ENCODE measurements at places on chromosomes 11 and 22. TPM values are rescaled to one million over a fixed set of nuclear protein-coding genes. Genes with fewer than 3 reads are reported as not detected.

GRCh38 chr22:26679003-26679629, 21.7 kb downstream of the MIAT start:
- peaks cover 6% of the 10 kb centered on the region for H3K36me3 ChIP-seq
- H3K27ac ChIP-seq: no peak overlapping the region
- DNase-seq: peak; percentile 87

- no peak overlapping the region for H3K27ac ChIP-seq
- no peaks in the 10 kb centered on the region for H3K36me3 ChIP-seq
- no peak for DNase-seq
- H3K27me3 ChIP-seq: peaks cover 6% of the 10 kb centered on the region
- H3K4me3 ChIP-seq: no peak overlapping the region
- no peaks in the 10 kb centered on the region for H3K4me1 ChIP-seq
Observed at GRCh38 chr11:70226967-70227366, 23.9 kb downstream of the FADD start.

DNA sequence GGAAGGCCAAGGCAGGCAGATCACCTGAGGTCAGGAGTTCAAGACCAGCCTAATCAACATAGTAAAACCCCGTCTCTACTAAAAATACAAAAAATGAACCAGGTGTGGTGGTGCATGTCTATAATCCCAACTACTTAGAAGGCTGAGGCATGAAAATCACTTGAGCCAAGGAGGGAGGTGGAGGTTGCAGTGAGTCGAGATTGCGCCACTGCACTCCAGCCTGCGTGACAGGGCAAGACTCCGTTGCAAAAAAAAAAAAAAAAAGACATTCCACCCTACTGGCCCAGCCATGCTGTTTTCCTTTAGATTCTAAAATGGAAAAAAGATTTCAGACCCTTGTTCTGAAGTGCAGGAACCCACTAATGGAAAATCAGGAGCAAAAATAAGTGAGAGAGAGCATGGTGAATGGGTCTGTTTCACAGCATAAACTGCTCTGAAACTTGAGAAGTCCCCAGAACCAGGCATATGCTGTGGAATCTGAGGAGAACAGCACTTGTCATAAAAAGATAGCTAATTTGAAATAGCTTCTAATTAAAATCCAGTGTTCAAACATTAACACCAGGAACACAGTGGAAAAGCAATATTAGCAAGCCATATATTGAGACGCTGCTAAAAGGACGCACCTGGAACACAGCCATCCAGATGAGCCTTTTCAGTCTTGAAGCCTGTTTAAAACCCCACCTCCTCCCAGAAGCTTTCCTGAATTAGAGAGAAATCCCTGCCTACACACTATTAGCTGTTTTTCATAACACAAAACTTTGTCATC, 66.3 kb upstream of the CHRM4 start:
- DNase-seq: no peak
- H3K36me3 ChIP-seq: no peaks in the 10 kb centered on the region
- H3K27ac ChIP-seq: no peak overlapping the region

DNA sequence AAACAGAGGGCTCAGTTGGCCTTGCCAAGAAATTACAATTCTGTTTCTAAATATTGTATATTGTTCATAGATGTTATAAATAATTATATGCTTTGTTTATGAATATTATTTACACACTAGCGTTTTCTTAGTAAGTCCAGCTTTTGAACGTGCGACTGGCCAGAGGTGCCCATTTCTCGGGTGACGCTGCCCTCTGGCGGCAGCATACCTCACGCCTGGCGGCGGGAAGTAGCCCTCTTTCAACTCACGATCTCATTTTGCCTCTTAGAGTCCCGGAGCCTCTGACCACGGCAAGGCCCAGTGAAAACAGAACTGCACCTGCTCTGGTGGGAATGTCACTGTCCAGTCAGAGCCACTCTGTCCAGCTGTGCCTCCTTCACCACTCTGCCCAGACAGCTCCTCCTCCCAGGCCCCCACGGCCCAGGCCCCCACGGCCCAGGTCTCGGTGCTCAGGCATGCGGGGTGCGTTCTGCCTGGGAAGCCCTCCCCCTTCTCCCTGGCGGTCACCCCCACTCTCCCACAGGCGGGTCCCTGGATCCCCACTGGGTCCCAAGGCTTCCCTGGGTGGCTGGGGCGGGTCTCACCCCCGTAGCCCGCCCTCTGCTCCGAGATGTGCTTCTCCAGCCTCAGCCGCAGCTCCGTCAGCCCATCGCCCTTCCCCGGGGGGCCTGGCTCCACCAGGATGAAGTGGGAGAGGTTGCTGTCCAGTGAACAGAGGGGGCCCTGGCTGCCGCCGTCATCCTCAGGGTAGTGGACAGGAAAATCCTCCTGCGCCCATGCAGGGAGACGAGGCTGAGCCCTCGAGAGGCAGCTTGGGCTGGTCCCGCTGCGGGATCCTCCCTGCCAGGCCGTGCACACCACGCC, 19.3 kb downstream of the TSSC4 start:
- no peaks in the 10 kb centered on the region for H3K36me3 ChIP-seq
- H3K27me3 ChIP-seq: no peaks in the 10 kb centered on the region
- H3K27ac ChIP-seq: no peak overlapping the region
- no peak overlapping the region for H3K4me3 ChIP-seq
- DNase-seq: peak; percentile 81
- H3K4me1 ChIP-seq: no peaks in the 10 kb centered on the region

DNA sequence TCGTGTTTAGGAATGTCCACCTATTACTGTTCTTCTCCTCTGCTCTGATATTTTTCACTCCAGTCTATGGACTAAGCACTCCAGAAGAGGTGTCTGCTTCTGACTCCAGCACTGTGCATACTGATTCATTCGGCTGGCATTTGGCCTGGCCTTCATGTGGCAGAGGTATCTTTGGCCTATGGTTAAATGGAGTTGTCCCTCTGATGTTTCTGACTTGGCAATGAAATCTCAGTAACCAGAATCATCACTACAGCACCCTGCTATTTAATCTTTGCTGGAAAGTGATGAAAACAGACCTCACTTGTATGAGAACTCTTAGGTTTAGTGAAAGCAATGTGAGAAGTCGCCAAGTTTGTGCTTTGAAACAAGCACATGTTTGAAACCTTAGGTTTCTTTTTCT, 155.2 kb downstream of the MAML2 start:
- peaks cover 56% of the 10 kb centered on the region for H3K4me1 ChIP-seq
- H3K36me3 ChIP-seq: peaks cover 7% of the 10 kb centered on the region
- no peaks in the 10 kb centered on the region for H3K27me3 ChIP-seq

DNA sequence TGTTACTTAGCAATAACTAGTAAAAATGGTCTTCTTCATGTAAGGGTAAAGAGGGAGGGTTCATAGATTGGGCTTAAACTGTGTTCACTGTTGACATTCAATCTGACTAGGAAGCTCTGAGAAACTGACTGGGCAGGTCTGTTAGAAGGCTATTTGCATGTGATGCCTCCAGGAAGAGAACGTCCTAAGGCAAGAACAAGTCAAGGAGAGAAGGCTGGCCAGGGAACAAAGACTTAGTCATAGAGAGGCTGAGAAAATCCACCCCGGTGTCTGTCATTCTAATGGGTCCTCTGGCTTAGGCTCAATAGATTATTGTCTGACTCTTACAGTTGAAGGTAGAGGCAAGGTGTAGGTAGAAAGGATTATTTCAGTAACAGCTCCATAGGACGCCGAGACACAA, 50.3 kb upstream of the CD44 start:
- H3K4me1 ChIP-seq: peaks cover 15% of the 10 kb centered on the region
- peaks cover 2% of the 10 kb centered on the region for H3K36me3 ChIP-seq
- H3K27me3 ChIP-seq: no peaks in the 10 kb centered on the region
- H3K27ac ChIP-seq: no peak overlapping the region
- DNase-seq: no peak
- H3K4me3 ChIP-seq: no peak overlapping the region

DNA sequence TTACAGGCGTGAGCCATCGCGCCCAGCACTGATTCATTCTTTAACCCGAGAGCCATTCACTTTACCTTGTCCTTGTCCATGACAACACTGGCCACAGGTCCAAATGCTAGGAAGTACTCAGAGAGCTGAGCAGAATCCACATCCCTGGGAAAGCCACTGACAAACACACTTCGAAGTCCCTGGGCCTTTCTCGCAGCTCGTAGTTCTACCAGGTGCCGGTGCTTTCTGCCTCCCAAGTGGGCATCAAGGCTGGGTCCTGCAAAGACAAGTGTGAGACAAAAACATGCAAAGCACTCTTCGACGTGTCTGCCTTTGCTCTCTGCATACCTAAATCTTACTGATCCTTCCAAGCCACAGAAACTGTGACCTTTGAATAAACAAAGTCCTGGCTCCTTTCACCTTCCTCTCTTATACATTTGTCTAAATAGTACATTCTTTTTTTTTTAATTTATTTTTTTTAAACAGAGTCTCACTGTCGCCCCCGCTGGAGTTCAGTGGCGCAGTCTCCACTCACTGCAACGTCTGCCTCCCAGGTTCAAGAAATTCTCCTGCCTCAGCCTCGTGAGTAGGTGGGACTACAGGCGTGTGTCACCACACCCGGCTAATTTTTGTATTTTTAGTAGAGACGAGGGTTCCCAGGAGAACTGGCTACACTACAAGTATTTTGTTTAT, 2.2 kb downstream of the TUT1 start:
- peaks cover 32% of the 10 kb centered on the region for H3K4me1 ChIP-seq
- H3K27ac ChIP-seq: peak overlapping the region; percentile 57
- no peak for DNase-seq
- H3K27me3 ChIP-seq: no peaks in the 10 kb centered on the region
- peak overlapping the region; percentile 72 for H3K4me3 ChIP-seq

DNA sequence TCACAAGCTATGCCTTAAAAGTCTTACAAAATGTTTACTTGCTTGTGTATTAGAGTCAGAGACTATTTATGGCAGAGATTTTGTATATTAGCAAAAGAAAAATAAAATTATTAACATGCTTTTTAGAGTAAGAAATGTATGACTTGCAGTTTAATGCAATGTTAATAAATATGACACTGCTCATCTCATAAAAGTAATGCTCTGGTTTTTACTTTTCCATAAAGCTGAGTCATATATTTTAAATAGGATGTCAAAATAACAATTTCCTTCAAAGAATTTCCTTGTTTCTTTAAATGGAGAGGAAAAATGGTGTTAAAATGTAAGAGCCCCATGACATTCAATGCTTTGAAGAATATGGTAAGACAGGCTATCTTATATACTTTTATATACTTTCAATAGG, 16.3 kb upstream of the RDX start:
- H3K27me3 ChIP-seq: no peaks in the 10 kb centered on the region
- no peak for DNase-seq
- no peaks in the 10 kb centered on the region for H3K36me3 ChIP-seq
- H3K4me3 ChIP-seq: no peak overlapping the region
- no peak overlapping the region for H3K27ac ChIP-seq
- H3K4me1 ChIP-seq: peaks cover 32% of the 10 kb centered on the region

DNA sequence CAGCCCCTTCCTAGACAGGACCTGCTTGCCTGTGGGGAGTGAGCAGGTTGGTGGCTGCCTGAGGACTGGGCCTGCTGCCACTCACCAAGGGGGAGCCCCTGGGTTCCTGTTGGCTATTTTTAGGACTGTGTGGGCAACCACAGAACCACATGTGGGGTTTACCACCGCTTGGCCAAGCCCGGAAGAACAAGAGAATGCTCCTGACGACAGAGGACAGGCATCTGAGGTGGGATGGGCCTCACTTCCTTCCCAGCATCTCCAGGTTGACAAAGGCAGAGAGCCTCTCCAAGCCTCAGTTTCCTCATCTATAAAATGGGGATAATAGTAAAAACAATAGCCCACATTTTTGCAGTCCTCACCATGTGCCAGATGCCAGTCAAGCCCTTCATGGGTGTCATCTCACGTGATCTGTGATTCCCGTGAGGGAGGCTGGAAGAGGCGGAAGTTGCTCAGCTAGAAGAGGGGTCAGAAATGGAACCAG, 43.6 kb downstream of the LRRC32 start:
- H3K27ac ChIP-seq: no peak overlapping the region
- H3K4me1 ChIP-seq: peaks cover 13% of the 10 kb centered on the region
- H3K36me3 ChIP-seq: no peaks in the 10 kb centered on the region
- no peak overlapping the region for H3K4me3 ChIP-seq
- no peaks in the 10 kb centered on the region for H3K27me3 ChIP-seq

- no peak overlapping the region for H3K27ac ChIP-seq
- no peak for DNase-seq
- H3K27me3 ChIP-seq: peaks cover 14% of the 10 kb centered on the region
- H3K4me3 ChIP-seq: no peak overlapping the region
Observed at GRCh38 chr11:33362051-33362910, 105.1 kb downstream of the HIPK3 start.

- H3K27ac ChIP-seq: no peak overlapping the region
- no peak for DNase-seq
- peak overlapping the region; percentile 31 for H3K4me3 ChIP-seq
- H3K4me1 ChIP-seq: peaks cover 20% of the 10 kb centered on the region
- H3K27me3 ChIP-seq: no peaks in the 10 kb centered on the region
- H3K36me3 ChIP-seq: no peaks in the 10 kb centered on the region
Observed at GRCh38 chr22:23850136-23850611, 7.5 kb upstream of the SLC2A11 start.

GRCh38 chr22:50545522-50546325, at the start of gene KLHDC7B:
KLHDC7B (plus strand) TSS chr22:50545899; CDS start chr22:50546244, 345 bp downstream.
- no peaks in the 10 kb centered on the region for H3K4me1 ChIP-seq
- no peak within 1 kb of the TSS for H3K4me3 ChIP-seq
- no peaks in the 10 kb centered on the region for H3K36me3 ChIP-seq
- no peak for DNase-seq
- H3K27ac ChIP-seq: no peak within 1 kb of the TSS

GRCh38 chr11:91664521-91664920, 560.1 kb upstream of the FAT3 start:
- DNase-seq: no peak
- peaks cover 13% of the 10 kb centered on the region for H3K4me1 ChIP-seq
- H3K27me3 ChIP-seq: no peaks in the 10 kb centered on the region
- no peak overlapping the region for H3K27ac ChIP-seq

DNA sequence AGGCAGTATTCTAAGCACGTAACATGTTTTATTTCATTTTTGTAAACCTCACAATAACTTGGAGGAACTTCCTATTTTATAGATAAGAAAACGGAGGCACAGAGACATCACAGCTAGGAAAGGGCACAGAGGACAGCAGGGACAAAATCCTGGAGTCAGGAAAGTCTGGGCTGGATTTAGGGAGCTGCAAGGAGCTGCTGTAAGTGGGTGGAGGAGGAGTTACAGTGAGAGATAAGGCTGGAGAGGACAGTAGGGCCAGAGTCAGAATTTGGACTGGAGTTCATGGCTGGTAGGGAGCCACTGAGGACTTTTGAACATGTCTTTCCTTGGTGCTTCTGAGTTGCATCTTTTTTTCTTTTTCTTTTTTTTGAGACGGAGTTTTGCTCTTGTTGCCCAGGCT, 32.2 kb upstream of the PTPRJ start:
- H3K27me3 ChIP-seq: no peaks in the 10 kb centered on the region
- peaks cover 20% of the 10 kb centered on the region for H3K4me1 ChIP-seq
- peak overlapping the region; percentile 32 for H3K27ac ChIP-seq
- H3K4me3 ChIP-seq: no peak overlapping the region
- H3K36me3 ChIP-seq: no peaks in the 10 kb centered on the region
- no peak for DNase-seq

Gene OR6X1
- not detected for total RNA-seq

Gene MSANTD2
- 29.0 TPM for total RNA-seq

Gene PANX2
- 2.5 TPM for total RNA-seq

Gene PVALB
- 0.61 TPM for total RNA-seq

Gene SRRD
- total RNA-seq: 30.8 TPM

Gene RBM4B
- total RNA-seq: 57.0 TPM

Gene SCGB1C1
- total RNA-seq: not detected

Gene PPFIA1
- 56.4 TPM for total RNA-seq

Gene RTN4R
- 19.0 TPM for total RNA-seq

Gene TRIM51
- not detected for total RNA-seq

Gene OVCH2
- not detected for total RNA-seq

Gene TSGA10IP
- 2.7 TPM for total RNA-seq
